ENCODE measurements at places on chromosomes 1 and 21.

DNA sequence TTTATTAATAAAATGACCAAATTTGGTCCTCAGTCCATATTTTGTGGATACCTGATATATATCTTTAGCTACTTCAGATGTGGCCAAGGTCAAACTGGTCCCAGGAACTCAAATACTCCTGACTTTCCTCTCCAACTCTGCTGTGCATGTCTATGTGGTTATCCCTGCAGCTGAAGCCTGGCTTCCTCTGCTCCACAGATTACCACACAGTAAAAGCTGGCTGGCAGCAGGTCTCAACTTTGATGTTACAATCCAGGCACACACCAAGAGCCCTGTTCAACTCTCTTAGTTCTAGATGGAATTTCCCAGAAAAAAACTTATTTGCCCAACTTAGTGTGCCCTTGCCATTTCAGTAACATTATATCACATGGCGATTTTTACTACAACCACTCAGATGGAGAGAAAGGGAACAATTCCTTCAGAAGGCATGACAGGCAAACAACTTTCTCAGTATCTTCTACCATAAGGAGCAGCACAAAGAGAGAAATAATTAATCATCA lies 479.5 kb downstream of the PLPP3 start:
- DNase-seq, result no peak

DNA sequence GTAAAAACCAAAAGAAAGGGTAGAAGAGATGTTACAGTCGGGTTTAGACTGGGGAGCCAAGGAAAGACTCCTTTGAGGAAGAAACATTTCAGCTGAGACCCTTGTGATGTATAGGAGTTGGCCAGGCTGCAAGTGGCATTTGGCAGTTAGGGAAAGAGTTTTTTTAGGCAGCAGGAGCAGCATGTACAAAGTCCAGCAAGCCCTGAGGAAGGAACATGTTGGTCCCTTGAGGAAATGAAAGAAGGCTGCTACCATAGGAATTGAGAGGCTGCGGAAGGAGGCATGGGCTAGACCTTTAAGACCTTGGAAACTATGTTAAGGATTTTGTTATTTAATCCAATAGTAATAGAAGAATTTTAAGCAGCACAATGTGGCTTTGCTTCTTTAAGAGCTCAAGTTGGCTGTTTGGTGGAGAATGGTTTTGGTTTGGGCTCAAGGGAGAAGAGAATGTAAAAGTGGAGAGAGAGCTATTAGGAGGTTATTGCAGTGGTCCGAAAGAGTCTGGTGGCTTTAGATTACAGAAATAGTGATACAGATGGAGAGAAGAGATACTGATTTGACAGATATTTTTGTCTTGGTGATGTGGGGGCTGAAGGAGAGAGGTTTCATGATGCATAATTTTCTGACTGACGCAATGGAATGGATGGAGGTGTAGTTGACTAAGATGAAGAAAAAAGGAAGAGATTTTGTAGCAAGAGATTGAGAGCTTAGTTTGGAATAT lies 26.6 kb downstream of the SMAP2 start:
- no peak for DNase-seq

GRCh38 chr1:40612345-40612831 lies 53.1 kb downstream of the RIMS3 start:
- peak; percentile 18 for DNase-seq

DNA sequence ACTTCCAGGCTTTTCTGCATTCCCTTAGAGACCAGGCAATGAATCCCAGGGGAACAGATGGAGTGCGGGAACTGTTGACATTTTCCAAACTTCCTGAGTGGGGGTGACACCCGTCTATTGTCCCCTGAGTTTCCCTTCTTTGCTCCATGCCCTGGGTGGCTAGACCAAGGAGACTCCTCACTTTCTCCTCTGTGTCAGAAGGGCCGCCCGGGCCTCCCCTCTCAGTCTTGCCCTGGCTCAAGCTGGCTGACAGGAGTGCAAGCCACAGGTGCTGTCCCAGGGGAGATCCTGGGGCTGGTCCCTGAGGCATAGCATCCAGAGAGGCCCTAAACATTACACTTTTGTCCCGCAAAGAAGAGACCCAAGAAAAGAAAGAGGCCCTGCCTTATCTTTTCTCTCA lies 62.8 kb downstream of the DDX20 start:
- DNase-seq, result no peak

- DNase-seq, result no peak
These were observed 12.6 kb upstream of the ITPKB start for GRCh38 chr1:226751703-226752102.

GRCh38 chr1:205504311-205505075 lies at the start of gene CDK18:
Gene CDK18, plus strand, starts transcription at chr1:205504669. Its CDS starts 18,499 bp downstream, at chr1:205523168.
- DNase-seq, result no peak

GRCh38 chr1:150148837-150149270 lies 862 bp upstream of the PLEKHO1 start:
- no peak for DNase-seq

- no peak for DNase-seq
These were observed 11.0 kb downstream of the PRKCZ start for GRCh38 chr1:2061065-2061778.

Measured in stimulated activated CD4-positive, alpha-beta T cell treated with anti-CD3 and anti-CD28 coated beads, Interleukin-15, amount 100 ng/mL, for 1 hour (primary cell).